Lung (tissue), 17 donors: ENCODE measurements at places on chromosomes 4 and X. TPM values are rescaled to one million over a fixed set of nuclear protein-coding genes. Genes with fewer than 3 reads are reported as not detected.

LDOC1 gene
- total RNA-seq: 21.6 TPM

DNA sequence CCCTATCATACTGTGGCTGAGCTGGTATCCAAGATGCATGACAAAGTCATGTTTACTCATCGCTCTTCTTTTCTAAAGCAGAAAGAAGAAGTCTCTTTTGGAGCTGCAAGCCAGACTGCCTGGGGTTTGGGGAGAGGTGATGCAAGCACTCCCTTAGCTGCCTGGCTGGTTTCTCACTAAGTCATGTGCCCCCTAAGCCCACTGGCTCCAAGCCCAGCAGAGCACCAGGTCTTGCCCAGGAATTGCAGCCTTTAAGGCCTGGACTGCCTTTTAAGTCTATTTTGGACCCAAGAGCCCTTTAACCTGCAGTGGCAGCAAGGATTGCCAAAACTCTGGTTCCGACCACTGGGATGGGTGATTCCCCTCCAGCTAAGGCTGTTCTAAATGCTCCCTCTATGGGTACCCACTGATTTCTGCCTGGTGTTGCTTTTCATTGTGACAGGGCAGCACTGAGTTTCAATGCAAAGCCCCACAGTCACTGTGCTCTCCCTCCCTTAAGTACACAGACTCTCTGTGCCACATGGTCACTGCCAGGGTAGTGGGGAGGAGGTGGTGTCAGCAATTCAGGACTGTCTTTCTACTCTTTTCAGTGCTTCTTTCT lies 548.6 kb downstream of the TLL1 start:
- H3K4me3 ChIP-seq: no peak overlapping the region
- no peak for DNase-seq
- no peaks in the 10 kb centered on the region for H3K4me1 ChIP-seq
- H3K27ac ChIP-seq: no peak overlapping the region
- H3K27me3 ChIP-seq: no peaks in the 10 kb centered on the region

DNA sequence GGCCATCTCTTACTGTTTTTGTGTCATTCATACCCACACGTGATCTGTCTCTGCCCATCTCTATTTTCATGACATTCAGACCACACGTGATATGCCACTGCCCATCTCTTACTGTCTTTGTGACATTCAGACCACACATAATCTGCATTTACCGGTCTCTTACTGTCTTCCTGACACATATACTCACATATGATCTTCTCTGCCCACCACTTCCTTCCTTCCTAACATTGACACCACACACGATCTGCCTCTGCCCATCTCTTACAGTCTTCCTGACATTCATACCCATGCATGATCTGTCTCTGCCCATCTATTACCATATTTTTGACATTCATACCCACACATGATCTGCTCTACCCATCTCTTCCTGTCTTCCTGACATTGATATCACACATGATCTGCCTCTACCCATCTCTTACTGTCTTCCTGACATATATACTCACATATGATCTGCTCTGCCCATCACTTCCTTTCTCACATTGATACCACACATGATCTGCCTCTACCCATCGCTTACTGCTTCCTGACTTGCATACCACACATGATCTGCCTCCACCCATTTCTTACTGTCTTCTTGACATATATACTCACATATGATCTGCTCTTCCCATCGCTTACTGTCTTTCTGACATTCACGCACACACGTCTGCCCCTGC lies 36.1 kb downstream of the SCML1 start:
- DNase-seq: no peak
- no peaks in the 10 kb centered on the region for H3K4me1 ChIP-seq
- peaks cover 46% of the 10 kb centered on the region for H3K27me3 ChIP-seq
- no peak overlapping the region for H3K4me3 ChIP-seq
- no peak overlapping the region for H3K27ac ChIP-seq

ERCC6L gene
- 0.31 TPM for total RNA-seq

NSUN7 gene
- total RNA-seq: 20.5 TPM

GRCh38 chr4:100574607-100575006 lies 56.8 kb upstream of the EMCN start:
- no peak for DNase-seq
- H3K27ac ChIP-seq: no peak overlapping the region
- no peak overlapping the region for H3K4me3 ChIP-seq
- H3K27me3 ChIP-seq: no peaks in the 10 kb centered on the region
- H3K4me1 ChIP-seq: no peaks in the 10 kb centered on the region

GRCh38 chr4:189548484-189549125 lies 392.1 kb upstream of the FRG1 start:
- no peak for DNase-seq
- no peak overlapping the region for H3K4me3 ChIP-seq
- H3K27me3 ChIP-seq: no peaks in the 10 kb centered on the region
- H3K4me1 ChIP-seq: no peaks in the 10 kb centered on the region

GRCh38 chrX:69291116-69291515 lies 125.9 kb upstream of the PJA1 start:
- peaks cover 4% of the 10 kb centered on the region for H3K4me1 ChIP-seq
- peaks cover 4% of the 10 kb centered on the region for H3K27me3 ChIP-seq
- no peak for DNase-seq
- no peak overlapping the region for H3K27ac ChIP-seq

ZFP92 gene
- 1.5 TPM for total RNA-seq

UGT2B11 gene
- total RNA-seq: not detected

DNA sequence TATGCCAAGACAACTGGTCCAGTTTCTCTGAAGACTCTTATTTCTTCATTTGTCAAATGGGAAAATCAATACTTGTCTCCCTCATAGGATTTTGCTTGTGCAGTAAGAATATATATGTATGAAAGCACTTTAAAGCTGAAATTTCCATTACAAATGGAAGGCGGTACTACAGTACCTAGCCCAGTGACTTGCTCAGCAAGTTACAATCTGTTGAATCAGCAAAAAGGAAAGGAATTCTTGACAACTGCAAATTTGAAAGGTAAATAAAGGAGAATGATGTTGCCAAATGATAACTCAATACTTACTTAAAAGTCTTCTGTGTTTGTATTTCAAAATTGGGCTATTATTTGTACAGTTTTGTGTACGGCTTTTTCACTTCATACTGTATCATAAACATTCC lies 71.1 kb downstream of the PKD2 start:
- H3K27ac ChIP-seq: no peak overlapping the region
- no peaks in the 10 kb centered on the region for H3K27me3 ChIP-seq
- DNase-seq: no peak

SLC39A8 gene
- 184 TPM for total RNA-seq

KCND1 gene
- 1.7 TPM for total RNA-seq

CYBB gene
- total RNA-seq: 110 TPM

DNA sequence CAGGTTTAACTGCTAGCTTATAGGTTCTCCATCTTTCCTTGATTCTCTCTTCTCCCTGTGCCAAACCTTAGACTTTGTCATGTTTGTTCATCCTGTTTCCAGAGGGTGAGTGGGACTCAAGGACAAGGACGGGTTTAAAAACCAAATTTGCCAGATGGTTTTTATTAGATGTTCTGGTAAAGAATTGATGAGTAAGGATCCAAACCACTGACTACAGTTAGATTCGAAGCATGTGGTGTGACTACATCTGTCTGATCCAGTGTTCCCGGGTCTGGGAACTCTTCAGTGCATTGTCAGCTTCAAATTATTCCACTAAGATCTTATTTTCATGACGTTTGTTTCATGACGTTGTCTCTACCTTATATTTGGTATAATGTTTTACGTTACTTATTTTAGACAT lies 37.5 kb downstream of the MTMR1 start:
- no peaks in the 10 kb centered on the region for H3K27me3 ChIP-seq
- no peak for DNase-seq
- no peak overlapping the region for H3K4me3 ChIP-seq
- no peaks in the 10 kb centered on the region for H3K4me1 ChIP-seq

- no peaks in the 10 kb centered on the region for H3K4me1 ChIP-seq
- DNase-seq: peak; percentile 64
- no peaks in the 10 kb centered on the region for H3K27me3 ChIP-seq
Measured at GRCh38 chrX:68658530-68658929, 11.1 kb downstream of the STARD8 start.

ATOH1 gene
- total RNA-seq: not detected

DNA sequence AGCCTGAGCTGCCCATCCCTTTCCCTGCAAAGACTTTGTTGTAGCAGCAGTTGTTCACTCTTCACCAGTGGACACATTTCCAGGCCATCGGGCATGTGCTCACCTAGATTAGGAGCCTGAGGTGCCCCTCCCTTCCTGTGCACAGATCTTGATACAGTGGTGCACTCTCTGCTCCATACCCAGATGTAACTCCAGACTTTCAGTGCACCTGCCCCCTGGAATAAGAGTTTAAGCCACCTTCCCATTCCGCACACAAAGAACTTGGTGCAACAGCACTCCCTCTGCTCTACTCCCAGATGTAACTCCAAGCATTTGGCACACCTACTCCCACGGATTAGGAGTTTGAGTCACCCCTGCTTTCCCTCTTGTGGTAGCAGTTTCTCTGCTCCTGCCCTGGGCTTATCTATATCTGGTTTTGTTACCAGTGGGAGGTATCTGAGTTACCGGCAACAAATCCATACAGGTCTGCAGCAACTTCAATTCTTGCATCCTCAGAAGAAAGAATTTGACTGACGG lies 36.0 kb upstream of the PLK4 start:
- H3K27ac ChIP-seq: no peak overlapping the region
- H3K4me1 ChIP-seq: no peaks in the 10 kb centered on the region
- no peaks in the 10 kb centered on the region for H3K36me3 ChIP-seq

MAGIX gene
- 7.3 TPM for total RNA-seq
